IMR-90 (cell line): ENCODE measurements at places on chromosomes 3 and 15.

DNA sequence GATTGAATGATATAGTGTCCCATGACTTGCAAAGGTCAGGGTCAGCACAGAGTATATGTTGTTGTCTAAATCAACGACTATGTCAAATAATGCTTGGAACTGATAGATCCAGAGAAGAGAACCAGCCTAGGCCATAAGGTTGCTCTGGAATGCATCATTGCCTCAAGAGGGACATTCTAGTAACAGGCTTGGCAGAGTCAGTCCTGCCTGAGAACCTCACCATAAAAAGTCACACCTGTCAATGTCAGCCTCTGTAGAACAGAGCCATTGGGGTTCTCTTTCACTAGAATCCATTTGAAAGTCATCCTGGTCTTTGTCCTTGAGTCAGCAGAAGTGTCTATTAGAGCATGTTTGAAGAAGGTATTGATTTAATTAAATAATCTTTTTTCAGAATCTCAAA lies 31.4 kb upstream of the UBE3A start:
- H3K27ac ChIP-seq, result no peak overlapping the region
- no peaks in the 10 kb centered on the region for H3K4me1 ChIP-seq
- DNase-seq, result no peak

- no peak for DNase-seq
- H3K36me3 ChIP-seq, result no peaks in the 10 kb centered on the region
- no peak overlapping the region for H3K27ac ChIP-seq
- H3K4me1 ChIP-seq, result no peaks in the 10 kb centered on the region
- H3K27me3 ChIP-seq, result peaks cover 25% of the 10 kb centered on the region
These were observed 1.6 kb downstream of the RARB start for GRCh38 chr3:25429361-25430286.

DNA sequence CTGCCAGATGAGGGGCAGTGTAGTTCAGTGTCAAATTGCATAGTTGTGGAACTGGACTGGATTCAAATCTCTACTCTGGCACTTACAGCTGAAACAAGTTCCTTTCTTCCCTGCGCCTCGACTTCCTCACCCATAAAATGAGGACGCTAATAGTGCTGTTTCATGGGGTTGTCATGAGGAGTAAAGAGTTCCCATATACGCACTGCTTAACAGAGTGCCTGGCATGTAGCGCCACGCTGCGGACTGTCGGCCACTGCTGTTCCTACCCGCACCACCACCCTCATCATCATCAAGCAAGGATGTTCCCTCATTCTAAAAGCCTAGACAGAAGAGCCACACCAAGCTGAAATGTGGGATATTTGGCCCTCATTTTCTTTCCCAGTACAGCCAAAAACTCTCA lies 91.9 kb downstream of the CHDH start:
- no peak for DNase-seq
- H3K4me3 ChIP-seq, result no peak overlapping the region
- no peaks in the 10 kb centered on the region for H3K4me1 ChIP-seq
- H3K27ac ChIP-seq, result no peak overlapping the region
- no peaks in the 10 kb centered on the region for H3K36me3 ChIP-seq
- H3K27me3 ChIP-seq, result no peaks in the 10 kb centered on the region; the same call in 1 of the 2 replicates

DNA sequence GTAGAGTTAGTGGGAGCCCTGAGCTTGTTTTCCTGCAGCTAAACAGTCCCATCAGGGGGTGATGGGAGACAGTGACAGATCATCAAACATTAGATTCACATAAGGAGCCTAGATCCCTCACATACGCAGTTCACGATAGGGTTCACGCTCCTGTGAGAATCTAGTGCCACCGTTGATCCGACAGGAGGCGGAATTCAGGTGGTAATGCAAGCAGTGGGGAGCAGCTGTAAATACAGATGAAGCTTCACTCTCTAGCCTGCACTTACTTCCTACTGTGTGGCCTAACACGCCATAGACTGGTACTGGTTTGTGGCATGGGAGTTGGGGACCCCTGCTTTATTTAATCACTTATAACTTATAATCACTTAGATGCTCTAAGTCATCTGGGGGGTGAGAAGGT lies 179.1 kb downstream of the AKAP13 start:
- H3K27ac ChIP-seq, result no peak overlapping the region
- H3K36me3 ChIP-seq, result no peaks in the 10 kb centered on the region
- DNase-seq, result no peak
- H3K27me3 ChIP-seq, result no peaks in the 10 kb centered on the region
- no peak overlapping the region for H3K4me3 ChIP-seq

DNA sequence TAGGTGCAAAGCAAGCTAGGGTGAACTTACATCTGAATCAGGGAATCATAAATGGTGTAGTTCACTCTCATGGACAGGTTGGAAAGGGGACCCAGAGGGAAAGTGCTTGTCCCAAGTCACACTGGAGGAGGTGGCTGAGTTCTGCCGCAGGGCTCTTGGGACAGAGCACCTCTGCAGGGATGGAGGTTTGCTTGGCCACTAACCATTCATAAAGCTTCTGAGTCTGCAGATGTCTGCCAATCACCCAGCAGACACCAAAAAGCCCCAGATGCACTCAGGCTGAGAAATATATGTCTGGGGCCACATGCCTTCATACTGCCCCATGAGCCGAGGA lies 17.9 kb upstream of the RTP2 start:
- no peaks in the 10 kb centered on the region; the same call in 1 of the 2 replicates for H3K27me3 ChIP-seq
- no peak overlapping the region for H3K27ac ChIP-seq
- peaks cover 38% of the 10 kb centered on the region for H3K36me3 ChIP-seq
- no peak for DNase-seq
- H3K4me1 ChIP-seq, result peaks cover 2% of the 10 kb centered on the region; the same call in 1 of the 2 replicates

- no peak for DNase-seq
- H3K4me3 ChIP-seq, result no peak overlapping the region
- H3K27ac ChIP-seq, result no peak overlapping the region
- peaks cover 41% of the 10 kb centered on the region for H3K36me3 ChIP-seq
- H3K4me1 ChIP-seq, result peaks cover 2% of the 10 kb centered on the region; the same call in 1 of the 2 replicates
These were observed 14.0 kb upstream of the LMAN1L start for GRCh38 chr15:74798388-74799254.
